Neural progenitor cell (in vitro differentiated cells): ENCODE measurements at places on chromosomes 7 and 10. TPM values are rescaled to one million over a fixed set of nuclear protein-coding genes. Genes with fewer than 3 reads are reported as not detected.

Gene BUD31
- 59.7 and 98.2 TPM in 2 replicates for total RNA-seq

DNA sequence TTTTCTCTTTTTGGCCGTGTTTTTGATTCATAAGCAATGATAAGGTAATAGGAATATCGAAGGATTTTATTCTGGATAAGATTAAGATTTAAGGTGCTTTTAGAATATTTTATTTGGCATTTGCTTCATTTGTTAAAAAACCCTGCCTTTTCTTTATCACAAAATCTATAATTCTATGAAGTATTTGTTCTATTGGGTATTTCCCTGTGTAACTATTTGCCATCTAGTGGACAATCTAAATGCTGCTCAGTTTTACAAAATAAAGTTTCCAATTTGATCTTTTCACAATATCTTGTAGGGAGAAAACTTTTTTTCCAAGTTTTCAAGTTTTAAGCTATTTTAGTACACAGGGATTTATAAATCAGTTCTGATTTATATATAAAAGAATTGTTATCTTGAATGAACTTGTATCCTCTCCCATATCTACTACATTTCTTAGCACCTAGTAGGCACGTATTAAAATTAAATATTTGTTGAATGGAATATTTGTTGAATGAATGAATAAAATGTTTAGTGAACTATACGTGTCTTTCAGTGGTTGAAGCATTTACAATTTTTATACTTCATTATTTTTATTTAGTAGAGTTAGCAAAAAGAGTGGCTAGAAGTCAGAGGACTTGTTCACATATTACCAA is 26.5 kb downstream of the ANKRD7 start:
- H3K27me3 ChIP-seq = no peaks in the 10 kb centered on the region
- H3K4me3 ChIP-seq = no peak overlapping the region
- H3K4me1 ChIP-seq = peaks cover 5% of the 10 kb centered on the region
- H3K27ac ChIP-seq = no peak overlapping the region
- H3K36me3 ChIP-seq = no peaks in the 10 kb centered on the region

Gene GRID2IP
- total RNA-seq = 0.31 TPM in 1 of 2 replicates, not detected in the other

Gene ASB10
- total RNA-seq = not detected in 2 replicates

Gene TRIL
- total RNA-seq = 8.5 and 14.3 TPM in 2 replicates

Gene JAZF1
- 1.3 and 3.1 TPM in 2 replicates for total RNA-seq

Gene KAZALD1
- total RNA-seq = 0.77 and 1.8 TPM in 2 replicates

DNA sequence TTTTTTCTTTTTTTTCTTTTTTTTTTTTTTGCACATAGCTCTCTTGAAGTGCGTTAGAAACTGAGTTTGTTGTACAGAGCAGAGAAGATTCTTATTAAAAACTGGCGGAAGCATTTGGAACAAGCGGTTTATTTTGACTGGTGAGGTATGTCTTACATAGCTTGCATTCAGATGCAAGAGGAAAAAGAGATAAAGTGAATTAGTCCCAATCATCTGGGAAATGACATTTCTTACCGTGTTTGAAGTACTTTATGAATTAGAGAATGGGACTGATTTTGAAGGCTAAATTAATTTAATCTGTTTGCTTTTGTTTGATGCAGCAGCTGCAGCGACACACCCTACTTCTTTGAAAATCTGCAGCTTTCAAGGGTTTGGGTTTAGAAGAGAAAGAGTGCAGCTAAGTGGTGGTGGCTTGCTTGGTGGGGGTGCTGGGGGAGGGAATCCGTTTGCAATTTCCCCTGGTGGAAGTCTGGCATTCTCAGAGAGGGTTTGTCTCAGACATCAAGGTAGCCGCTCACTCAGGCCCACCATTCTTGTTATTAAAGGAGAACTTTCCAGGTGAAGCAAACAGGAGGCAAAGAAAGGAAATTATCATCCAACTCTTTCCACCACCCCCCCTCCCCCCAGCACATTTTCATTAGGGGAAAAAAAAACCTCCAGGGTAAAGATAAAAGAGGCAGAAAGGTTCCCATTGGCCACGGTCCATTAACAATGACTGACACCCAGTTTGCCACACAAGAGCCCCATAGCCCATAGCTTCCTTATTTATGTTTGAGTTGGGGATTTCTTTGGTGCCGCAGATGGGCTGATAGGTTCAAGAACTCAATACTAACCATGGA is 231.7 kb downstream of the SKIDA1 start:
- no peaks in the 10 kb centered on the region for H3K36me3 ChIP-seq
- DNase-seq = peak; percentile 64
- H3K4me1 ChIP-seq = peaks cover 85% of the 10 kb centered on the region
- H3K4me3 ChIP-seq = peak overlapping the region; percentile 50
- H3K27me3 ChIP-seq = no peaks in the 10 kb centered on the region

DNA sequence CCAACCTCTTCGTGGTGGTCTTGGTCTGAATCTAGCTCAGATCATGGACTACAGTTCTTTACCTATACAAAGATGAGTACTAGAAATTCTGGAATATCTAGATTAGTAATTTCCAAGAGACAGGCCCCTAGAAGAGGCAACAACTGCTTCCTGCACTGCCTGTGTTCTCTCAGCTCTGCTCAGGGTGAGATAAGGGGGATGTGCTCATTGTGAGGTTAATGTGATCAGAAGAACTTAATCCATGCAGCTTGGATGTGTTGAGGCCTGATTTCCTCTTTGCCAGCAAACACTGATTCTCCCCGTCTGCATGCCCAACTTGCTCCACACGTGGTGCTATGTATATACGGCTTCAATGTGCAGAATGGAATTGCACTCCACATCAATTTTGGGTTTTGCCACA is 268.0 kb downstream of the PHTF2 start:
- no peak overlapping the region for H3K4me3 ChIP-seq
- H3K27me3 ChIP-seq = no peaks in the 10 kb centered on the region
- no peaks in the 10 kb centered on the region for H3K36me3 ChIP-seq
- no peaks in the 10 kb centered on the region for H3K4me1 ChIP-seq
- DNase-seq = no peak

Gene UBTD1
- total RNA-seq = 4.7 and 15.7 TPM in 2 replicates

DNA sequence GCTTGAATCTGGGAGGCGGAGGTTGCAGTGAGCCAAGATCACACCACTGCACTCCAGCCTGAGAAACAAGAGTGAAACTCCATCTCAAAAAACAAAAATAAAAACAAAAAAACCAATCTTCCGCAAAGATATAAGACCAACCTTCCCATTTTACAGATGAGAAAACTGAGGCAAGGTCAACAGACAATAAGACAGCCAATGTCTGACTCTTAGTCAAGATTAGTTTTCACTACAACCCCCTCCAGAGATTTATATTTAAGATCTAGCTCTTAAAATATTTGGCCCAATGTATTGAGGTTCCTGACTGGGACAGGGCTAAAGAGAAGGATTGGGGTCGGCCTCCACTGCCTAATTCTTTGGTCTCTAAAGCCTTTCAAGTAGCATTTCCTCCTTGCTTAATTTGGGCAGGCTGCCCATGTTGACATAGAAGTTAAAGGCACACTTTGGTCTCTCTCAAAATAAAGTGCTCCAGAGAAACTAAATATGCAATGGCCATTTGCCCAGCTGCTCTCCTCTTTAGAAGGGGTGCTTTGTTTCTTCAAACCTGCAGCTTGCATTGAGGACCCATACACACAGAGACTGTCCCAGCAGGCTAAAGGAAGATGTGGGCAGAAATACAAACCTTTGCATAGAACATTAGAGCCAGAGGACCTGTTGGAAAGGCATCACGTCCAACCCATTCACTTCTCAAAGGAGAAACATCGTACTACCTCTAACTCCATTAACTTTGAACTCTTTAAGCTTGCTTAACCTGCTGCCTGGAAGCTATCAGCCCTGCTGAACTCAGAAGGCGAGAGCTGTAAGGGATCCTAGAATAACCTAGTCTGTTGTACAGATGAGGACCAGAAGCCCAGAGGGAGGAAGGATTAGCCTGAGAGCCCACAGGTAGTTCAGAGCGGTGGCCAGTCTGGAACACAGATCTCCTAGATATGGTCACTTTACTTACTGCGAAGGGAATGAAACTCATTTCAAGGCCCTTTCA is 3.9 kb downstream of the TECTB start:
- H3K27me3 ChIP-seq = no peaks in the 10 kb centered on the region
- H3K4me1 ChIP-seq = peaks cover 24% of the 10 kb centered on the region
- H3K27ac ChIP-seq = no peak overlapping the region
- H3K36me3 ChIP-seq = no peaks in the 10 kb centered on the region
- no peak for DNase-seq

Gene SLC26A3
- not detected in 2 replicates for total RNA-seq

- no peaks in the 10 kb centered on the region for H3K4me1 ChIP-seq
- no peak overlapping the region for H3K27ac ChIP-seq
- no peak for DNase-seq
- no peak overlapping the region for H3K4me3 ChIP-seq
These were observed 21.6 kb downstream of the PTER start for GRCh38 chr10:16458166-16458955.

- peaks cover 4% of the 10 kb centered on the region for H3K4me1 ChIP-seq
- no peaks in the 10 kb centered on the region for H3K27me3 ChIP-seq
- H3K4me3 ChIP-seq = no peak overlapping the region
- peaks cover 13% of the 10 kb centered on the region for H3K36me3 ChIP-seq
- no peak for DNase-seq
These were observed 78.4 kb downstream of the CUL2 start for GRCh38 chr10:35011771-35012191.
